ENCODE measurements at places on chromosomes 7 and 10.
A peak's percentile ranks its signal among the peaks of the same experiment; 100 is the strongest.

GRCh38 chr7:124124201-124124600 lies 91.3 kb upstream of the TMEM229A start:
- DNase-seq: no peak

DNA sequence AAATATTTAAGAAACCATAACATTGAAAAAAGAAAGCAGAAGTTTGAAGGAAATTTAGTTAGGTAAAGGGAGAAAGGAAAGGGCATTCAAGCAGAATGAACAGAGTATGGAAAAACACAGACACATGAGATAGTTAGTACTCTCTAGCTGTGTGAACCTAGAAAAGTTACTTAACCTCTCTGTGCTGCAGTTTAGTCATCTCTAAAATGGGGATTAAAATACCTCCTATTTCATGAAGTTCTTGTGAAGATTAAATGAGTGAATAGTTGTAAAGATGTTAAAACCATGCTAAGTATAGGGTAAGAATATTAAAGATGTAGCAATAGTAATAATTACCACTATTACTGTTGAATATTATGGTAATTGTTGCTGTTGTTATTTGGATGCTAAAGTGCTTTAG lies 269.6 kb downstream of the SLC25A13 start:
- DNase-seq: no peak

GRCh38 chr10:23445591-23445990 lies 6.7 kb downstream of the OTUD1 start:
- no peak for DNase-seq

DNA sequence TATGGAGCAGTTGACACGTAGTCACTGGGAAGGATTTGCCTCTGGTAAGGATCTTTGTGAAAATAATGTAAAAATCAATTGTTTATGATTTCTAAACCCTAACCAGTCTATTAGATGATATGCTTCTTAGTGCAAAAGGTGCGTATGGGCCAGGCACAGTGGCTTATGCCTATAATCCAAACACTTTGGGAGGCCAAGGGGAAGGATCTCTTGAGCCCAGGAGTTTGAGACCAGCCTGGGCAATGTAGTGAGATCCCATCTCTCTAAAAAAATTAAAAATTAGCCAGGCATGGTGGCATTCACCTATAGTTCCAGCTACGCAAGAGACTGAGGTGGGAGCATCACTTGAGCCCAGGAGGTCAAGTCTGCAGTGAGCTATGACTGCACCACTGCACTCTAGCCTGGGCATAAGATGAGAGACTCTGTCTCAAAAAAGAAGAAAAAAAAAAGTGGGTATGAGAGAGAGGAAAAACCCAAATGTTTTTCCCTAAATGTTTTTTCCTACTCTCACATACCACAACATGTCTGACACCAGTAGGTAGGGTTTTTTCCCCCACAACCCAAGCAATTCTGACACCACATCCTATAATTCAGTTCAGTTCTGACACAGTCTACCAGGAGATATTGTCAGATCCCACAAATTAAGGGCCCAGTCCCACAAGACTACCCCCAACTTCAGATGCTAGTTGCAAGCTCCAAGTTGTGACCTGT lies 36.5 kb downstream of the DNAJC9 start:
- DNase-seq: no peak

DNA sequence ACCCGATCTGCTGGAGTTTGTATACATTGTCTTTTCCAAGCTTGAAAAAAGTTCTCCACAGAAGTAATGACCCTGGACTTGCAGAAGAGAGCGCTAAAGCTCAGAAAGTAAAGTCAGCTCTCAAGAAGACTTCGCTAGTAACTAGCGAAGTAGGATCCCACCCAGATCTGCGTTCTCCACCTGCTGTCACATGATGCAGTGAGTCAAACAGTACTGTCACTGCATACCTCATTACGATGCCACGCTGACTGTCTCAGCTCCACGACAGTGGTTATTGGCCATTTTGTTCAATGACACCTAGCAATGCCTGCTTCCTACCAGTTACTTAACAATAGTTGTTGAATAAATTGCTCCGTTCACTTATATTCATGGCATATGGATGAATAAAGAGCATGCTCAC lies 29.7 kb upstream of the SEC61G start:
- DNase-seq: peak; percentile 67

DNA sequence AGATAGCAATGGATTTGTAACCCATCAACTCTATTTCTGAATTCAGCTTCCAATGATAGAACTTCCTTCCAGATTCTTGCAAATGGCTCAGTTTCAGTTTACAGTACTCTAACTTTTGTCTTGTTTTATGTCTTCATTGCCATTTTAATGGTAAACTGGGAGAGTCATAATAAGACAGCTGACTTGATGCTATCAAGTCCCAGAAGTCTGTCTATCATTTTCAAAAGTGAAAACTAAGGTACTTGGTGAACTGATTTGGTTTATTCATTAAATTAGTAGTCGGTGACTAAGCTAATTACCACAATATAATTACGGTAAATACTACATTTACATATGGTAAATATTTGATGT lies 25.0 kb downstream of the RTKN2 start:
- no peak for DNase-seq

- DNase-seq: peak; percentile 49
Measured at GRCh38 chr10:83871187-83872081, 267.9 kb upstream of the GHITM start.

DNA sequence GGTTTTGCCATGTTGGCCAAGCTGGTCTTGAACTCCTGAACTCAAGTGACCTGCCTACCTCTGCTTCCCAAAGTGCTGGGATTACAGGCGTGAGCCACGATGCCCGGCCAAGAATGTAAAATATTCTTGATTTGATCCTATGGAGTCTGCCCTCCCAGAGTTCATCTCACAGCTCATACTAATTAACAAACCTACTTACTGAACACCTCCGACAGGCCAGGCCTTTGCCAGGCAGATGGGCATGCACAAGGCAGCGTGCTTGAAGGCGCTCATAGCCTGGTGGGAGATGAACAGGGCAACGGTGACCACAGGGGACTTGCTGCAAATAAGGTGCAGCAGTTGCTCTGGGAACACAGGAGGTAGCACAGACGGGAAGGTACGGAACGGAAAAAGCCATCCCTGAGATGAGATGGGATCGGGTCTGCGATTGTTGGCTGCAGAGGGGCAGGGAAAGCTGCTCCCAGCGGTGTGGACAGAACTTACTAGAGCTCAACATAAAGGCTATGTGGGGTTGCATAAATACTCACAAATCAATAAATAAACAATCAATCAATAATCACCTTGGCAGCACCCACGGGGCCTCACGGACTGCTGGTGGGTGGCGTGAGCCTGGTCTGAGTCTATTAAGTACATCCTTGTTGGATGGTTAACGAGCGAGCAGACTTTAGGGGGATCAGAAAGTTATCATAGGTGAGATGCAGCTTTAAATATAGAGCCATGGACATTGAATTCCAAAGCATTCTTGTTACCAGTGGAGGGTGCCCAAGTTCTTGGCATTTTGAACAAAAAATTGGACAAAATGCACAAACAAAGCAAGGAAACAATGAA lies 4.7 kb downstream of the ACBD7 start:
- no peak for DNase-seq

GRCh38 chr7:50379082-50379481 lies 71.1 kb downstream of the FIGNL1 start:
- peak; percentile 96 for DNase-seq
